ENCODE measurements at places on chromosomes 12 and 14.

DNA sequence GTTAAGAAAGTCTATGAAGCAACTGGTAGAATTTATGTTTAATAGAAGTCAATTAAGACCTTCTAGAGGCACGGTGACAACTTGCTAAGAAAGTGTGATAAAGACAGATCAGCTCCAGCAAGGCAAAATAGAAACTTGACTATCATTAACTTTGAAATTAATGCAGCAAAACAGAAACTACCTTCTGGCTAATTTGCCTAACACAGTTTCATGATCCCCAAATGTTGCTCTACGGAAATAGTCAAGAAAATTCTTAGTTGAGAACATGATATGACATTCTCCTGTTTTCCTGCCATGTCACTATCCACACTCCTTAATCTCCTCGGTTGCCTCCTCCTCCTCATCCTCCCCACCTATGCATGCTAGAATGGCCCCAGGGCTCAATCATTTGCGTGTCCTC lies 4.2 kb downstream of the DENND5B start:
- no peak for DNase-seq

DNA sequence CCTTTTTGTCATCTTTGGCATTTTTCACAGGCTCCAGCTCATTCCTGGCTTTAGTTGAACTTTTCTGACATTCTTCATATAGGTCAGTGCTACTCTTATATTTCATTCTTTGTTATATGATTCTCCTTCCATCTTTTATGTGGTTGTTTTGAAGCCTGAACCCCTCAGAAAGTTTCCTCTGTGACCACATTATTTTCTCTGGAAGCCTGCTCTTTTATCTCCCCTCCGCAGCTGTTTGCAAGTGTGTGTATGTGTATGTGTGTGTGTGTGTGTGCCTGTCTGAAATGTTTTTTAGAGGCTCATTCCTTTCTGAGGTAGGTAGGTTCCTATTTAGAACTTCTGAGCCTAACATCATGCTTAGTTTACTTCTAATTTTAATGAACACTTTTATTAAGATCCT lies 47.6 kb downstream of the ANO4 start:
- no peak for DNase-seq

- DNase-seq, result peak; percentile 66
These were observed 637 bp downstream of the PTMS start for GRCh38 chr12:6766651-6767349.

GRCh38 chr12:38690646-38691045 lies 214.7 kb downstream of the CPNE8 start:
- no peak for DNase-seq

DNA sequence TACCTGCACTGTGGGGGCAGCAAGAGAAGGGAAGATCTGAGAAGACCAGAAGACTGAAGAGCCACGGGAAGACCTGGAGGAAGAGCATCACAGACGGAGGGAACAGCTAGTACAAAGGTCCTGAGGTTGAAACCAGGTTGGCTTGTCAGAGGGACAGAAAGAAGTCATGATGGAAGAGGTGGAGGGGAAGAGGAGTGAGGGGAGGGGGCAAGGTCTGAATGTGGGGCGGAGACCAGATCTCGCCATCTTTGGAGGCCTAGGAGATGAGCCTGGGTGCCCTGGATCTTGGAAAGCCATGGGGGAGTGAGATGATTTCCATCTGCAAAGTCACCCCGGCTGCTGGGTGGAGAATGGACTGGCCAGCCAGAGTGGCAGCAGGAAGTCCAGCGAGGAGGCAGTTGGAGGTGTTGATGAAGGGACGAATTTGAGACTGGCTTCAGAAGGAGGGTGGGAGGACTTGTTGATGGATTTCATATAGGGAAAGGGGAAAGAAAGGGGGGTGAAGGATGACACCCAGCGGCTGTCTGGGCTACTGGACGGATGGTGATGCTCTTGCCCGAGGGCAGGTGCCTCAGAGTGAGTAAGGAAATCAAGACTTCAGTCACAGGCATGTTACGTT lies 14.6 kb upstream of the UBC start:
- no peak for DNase-seq

GRCh38 chr14:101290611-101291010 lies 270.7 kb upstream of the DIO3 start:
- DNase-seq, result no peak

DNA sequence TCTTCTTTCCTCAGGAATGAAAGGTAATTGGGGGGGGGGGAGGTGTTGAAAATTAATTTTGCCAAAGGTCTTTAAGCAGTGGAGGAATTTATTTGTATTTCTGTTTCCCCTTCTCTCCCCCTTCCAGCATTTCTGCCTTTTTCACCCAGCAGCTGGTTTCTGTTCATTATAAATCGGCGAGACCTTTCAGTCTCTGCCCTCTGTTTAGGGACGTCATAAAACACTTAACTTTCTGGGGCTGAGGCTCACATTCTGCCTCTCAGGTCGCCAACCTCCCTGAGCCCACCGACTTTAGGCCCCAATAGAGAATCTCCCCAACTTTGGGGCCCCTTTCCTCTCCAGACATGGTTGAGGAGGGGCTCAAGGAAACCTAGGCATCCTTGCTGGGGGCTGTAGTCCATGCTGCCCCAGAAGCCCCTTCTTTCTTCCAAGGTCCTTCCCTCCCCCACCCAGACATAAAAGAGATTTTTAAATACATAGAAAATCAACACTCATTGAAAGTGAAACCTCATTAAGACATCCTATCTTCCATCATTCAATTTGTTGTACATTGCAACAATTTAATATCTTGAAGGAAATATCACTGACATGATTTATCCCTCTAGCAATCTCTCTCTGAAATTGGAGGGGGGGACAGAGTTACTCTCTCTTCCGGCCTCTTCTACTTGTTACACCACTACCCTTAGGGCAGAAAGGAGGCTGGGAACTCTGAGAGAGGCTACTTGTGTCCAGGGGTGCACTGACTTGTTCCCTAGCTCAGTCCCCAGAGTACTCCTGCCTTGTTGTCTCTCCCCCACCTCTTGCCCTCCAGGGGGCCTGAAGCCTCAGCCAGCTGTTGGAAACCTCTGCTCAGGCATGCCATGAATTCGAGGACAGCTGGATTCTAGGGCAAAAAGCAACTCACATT lies 2.5 kb upstream of the HOXC6 start:
- DNase-seq, result no peak

DNA sequence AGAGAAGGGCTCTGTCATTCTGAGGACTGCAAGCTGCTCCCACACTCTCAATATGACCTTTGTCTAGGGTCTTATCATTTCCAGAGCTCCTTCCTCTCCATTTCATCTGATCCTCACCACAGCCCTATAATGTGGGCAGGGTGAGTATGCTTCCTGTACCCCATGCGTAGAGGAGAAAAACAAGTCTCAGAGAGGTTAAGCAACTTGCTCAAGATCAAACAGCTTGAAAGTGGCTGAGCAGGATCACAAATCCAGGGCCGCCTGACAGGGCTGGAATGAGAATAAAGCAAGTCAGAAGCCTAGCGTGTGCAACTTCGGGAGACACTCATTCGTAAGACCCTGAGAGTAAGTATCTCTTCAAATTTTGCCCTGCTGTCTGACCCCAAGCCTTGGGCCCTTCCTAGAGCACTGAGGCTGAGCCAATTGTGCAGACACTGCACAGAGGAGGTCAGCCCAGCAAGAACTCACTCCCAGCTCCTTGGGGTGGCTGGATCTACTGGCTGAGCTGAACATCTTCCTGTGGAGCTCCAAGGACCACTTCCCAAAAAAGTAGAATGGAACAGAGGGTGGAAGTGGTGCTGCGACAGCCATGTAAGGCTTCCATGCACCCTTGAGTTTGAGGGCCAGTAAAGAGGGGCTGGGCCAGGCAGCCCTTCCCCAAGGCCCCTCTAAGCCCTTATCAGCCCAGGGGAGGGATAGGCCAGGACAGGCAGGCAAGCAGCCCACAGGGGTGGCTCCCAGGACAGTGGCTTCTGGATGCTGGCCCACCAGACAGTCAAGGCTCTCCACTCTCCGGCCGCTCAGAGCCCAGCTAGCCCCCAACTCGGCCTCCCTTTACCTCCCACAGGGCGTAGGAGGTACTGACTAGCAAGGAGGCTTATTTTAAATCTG lies 10.5 kb downstream of the ZFP36L1 start:
- no peak for DNase-seq

GRCh38 chr14:104973135-104973384 lies 5.1 kb downstream of the AHNAK2 start:
- no peak for DNase-seq

- DNase-seq, result no peak
These were observed 34.7 kb downstream of the CCDC92 start for GRCh38 chr12:123937707-123938591.

- DNase-seq, result no peak
These were observed 6.1 kb downstream of the CD9 start for GRCh38 chr12:6206327-6206726.

- DNase-seq, result no peak
These were observed 32.0 kb upstream of the LRRK2 start for GRCh38 chr12:40192704-40193255.

- DNase-seq, result no peak
These were observed 22.9 kb downstream of the SPTLC2 start for GRCh38 chr14:77593501-77593961.

GRCh38 chr14:66315548-66315947 lies 170.6 kb upstream of the CCDC196 start:
- no peak for DNase-seq

GRCh38 chr14:71703477-71703876 lies 228.8 kb upstream of the RGS6 start:
- no peak for DNase-seq

- no peak for DNase-seq
These were observed 116.1 kb upstream of the SLC35F4 start for GRCh38 chr14:57981817-57982560.

- DNase-seq, result no peak
These were observed 118.9 kb downstream of the GPR135 start for GRCh38 chr14:59346329-59346728.

DNA sequence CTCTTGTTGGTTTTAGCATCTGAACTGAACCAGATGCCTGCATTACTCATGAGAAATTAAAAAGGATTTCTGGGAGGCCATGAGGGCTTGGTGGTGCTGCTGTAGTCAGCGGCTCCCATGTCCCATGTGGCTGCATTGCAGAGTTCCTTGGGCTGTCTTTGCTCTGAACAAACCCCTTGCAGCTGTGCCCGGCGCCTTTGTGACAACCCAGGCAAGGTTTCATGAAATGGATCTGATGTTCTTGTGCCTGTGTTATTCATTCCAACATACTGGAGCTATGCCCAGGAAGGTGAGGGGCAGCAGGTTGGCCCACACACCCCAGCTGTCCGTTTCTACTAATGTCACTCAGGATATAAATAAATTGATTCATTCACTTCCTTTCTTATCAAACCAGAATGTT lies 40.8 kb downstream of the TGFB3 start:
- DNase-seq, result no peak

- DNase-seq, result no peak
These were observed 89.4 kb downstream of the OTX2 start for GRCh38 chr14:56720703-56721460.

GRCh38 chr14:31945701-31946100 lies 131.4 kb upstream of the ARHGAP5 start:
- no peak for DNase-seq

DNA sequence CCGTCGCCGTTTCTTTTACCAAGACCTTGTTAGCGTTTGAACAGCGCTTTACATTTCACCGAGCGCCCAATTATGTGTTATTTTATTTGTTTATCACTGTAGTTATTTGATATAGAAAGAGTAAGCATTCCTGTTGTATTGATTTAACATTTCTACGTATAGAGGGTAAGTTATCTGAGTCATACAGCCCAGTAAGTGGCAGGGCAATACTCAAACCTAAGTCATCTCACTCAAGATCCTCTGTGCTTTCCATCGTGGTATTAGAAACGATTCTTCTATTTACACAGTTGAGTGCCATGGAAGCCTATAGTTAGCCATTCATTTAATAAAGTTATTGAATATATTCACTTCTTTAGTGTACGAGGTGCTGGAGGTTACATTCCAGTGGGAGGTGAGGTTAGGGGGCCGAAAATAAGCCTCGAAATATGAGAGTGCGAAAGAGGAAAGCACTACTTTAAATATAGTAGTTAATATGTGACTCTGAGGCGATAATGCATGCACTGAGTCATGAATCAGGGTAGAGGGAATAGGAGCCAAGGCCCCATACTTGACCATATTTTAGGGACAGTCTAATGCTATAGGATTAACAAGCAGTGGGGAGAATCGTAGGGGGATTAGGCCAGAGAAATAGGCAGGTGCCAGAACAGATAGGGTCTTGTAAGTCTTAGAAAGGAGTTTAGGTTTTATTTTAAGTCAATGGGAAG lies 629 bp downstream of the RAD51AP1 start:
- DNase-seq, result no peak

GRCh38 chr12:121297435-121297991 lies 1.0 kb upstream of the CAMKK2 start:
- no peak for DNase-seq

DNA sequence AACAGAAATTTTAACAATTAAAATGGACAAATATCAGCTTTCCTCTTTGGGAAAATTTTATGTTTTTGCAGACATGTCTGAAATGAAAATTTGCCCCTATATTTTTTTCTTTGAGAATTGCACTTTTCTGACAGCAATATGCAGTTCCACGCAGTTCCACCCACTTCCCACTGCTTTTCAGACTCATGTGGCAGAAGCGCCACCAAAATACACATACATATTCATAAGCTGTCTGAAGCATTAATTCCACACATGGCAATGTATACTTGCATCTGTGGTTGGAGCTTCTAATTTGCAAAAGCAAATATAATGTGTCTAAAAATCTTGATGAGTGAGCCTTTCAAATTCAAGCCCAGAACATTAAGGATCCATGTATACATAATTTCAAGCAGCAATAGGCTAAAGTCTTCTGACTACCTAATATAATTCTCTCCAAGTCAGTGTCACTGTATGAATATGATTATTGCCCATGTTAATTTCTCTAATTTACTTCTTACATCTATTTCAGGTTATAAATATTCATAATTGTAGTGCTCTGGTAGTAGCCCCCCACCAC lies 129.5 kb downstream of the PRKD1 start:
- DNase-seq, result no peak
